ENCODE measurements at places on chromosomes 7 and 10. TPM values are rescaled to one million over a fixed set of nuclear protein-coding genes. Genes with fewer than 3 reads are reported as not detected.
A peak's percentile ranks its signal among the peaks of the same experiment; 100 is the strongest.

Gene LIPA
- 43.8 TPM for polyA plus RNA-seq

Gene LRMDA
- polyA plus RNA-seq, result 48.6 TPM

DNA sequence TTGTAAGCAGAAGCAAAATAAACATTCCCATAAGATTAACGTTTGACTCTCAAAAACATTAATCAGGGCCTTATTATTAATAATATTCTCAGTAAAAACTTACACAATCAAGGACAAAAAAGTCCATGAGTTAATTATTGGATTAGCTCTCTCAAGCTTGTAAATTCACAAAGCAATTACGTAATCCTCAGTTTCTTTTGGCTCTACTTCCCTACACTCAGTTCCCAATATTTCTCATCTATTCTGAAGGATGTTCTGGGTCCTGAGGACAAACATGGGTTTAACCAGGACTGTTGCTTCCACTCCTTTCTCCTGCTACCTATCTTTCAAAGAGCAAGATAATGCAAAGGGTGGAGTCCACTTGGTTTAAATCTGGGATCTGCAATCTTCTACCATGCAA is 15.1 kb downstream of the FBXL13 start:
- no peak for DNase-seq

DNA sequence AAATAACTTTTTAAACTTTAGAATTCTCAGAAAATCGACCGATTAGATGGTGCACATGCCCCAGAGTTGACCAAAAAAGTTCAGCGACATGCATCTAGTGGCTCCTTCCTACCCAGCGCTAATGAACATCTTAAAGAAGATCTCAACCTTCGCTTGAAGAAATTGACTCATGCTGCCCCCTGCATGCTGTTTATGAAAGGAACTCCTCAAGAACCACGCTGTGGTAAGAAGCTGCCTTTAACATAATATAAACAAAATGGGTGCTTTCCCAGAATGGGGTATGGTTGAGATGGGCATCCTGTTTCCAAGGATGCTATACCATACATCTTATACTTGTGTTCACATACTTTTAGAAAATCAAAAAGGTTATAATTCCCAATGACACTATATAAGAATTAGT is 24.6 kb downstream of the GLRX3 start:
- DNase-seq, result no peak

GRCh38 chr10:92031580-92031979 is 108.0 kb downstream of the BTAF1 start:
- DNase-seq, result no peak

Gene PNLIPRP3
- not detected for polyA plus RNA-seq

Gene FFAR4
- 0.11 TPM for polyA plus RNA-seq

DNA sequence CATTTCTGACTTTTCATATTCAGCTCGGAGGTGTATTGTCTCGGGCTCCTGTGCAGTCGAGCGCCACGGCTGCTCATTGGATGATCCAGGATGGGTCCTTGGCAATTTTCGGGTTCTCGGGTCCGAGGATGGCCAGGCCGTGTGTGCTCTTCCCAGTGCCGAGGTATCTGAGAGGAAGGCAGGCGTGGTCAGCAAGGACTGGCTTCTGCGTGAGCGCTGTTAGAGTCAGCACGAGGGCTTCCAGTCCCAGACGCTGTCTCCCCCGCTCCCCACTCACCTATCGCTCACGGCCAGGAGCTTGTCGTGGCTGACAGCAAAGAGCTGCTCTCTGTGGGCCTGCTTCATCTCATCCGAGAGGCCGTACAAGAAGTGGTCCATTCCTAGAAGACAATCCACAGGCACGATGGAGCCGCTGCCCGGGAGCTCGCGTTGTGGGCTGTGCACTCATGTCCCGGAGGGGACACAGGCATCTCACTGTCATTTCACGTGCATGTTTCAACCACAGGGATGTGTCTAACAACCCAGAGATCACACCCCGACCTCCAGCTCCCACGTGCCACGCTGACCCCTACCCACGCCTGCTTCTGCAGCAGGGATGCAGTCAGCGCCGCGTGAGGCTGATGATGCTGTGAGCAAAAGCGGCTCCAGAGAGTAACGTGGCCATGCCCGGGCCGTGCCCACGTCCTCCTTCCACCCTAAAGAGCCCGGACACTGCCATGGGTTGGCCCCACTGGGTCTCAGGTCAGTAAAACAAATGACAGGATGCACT is 34.4 kb downstream of the PITRM1 start:
- DNase-seq, result no peak

- DNase-seq, result peak; percentile 24
These were observed 14.2 kb upstream of the DYNC1I1 start for GRCh38 chr7:95758187-95758586.

Gene WAPL
- 17.6 TPM for polyA plus RNA-seq

DNA sequence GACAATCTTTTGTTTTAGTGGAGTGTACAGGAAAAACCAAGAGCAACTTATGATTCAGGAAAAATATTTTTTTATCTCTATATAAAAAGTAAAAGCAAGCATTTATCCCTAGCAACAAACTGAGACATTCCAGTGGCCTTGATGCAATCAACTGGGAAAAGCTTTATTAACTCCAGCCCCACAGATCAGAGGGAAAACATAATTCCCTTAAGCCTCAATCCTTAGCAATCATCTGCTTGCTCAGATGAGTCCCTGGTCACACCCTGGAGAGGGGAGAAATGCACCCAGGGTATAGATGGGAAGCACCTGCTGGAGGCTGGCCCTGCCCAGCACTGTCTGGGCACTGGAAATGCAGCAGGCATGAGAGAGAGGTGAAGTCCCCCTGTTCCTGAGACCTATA is 636.6 kb downstream of the TNS3 start:
- DNase-seq, result no peak

Gene ADAM8
- 3.4 TPM for polyA plus RNA-seq

DNA sequence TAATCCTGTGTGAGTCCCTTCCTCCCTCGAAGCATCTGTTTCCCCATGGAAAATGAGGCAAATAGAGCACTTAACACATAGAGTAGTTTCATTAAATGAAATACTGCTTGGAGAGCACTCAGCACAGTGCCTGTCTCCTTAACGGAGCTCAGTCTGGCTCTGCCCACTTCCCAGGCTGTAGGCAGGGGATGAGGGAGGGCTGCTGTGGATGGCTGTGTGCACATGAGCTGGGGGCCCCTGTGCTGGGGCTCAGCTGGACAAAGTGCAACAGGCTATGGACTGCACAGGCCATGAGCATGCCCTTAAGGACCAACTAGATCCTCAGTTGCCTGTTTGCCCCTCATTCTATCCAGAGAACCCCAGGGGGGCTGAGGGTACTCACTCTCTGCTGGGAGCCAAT is 14.5 kb downstream of the ZCCHC24 start:
- DNase-seq, result no peak

DNA sequence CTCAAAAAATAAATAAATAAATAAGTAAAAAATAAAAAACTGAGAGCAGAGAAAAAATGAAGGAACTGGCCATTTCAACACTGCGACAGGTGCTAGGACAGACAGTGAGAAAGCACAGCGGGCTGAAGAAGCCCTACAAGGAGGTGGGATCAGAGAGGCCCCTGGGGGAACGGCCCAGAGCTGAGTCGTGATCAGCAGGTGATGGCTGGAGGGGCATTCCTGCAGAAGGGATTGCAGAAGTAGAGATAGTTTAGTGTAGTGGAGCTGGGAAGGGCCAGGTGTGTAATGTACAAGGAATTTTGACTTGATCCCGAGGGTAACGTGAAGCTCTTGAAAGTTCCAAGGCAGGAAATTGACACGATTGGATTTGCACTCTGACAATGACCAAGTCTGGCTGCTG is 112.1 kb downstream of the CUL2 start:
- no peak for DNase-seq

- no peak for DNase-seq
These were observed 40.1 kb downstream of the REEP3 start for GRCh38 chr10:63561341-63561740.

Gene UCN3
- 1.4 TPM for polyA plus RNA-seq

GRCh38 chr10:15681076-15681475 is 38.6 kb downstream of the ITGA8 start:
- no peak for DNase-seq

DNA sequence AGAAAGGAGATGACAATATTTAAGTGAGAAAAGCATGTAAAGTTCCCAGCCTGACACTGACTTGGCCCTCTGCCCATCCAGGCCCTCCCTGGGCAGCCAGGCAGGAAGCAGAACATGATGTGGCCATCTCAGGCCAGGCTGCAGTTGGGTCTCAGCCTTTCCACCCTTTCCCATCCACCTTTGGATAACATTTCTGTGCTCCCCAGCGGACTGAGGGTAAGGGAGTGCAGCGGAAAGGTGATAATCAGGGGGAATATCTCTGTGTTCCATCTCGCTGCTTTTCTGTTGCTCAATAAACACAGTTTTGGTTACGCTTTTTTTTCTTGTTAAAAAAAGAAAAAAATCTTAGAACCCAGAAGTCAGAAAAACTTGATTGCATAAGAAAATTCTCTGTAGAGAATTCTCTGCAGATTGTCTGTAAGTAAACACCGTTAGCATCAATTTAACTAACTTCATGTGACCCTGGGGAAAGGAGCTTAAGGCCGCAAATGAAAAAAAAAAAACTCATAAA is 37.2 kb upstream of the TARP start:
- DNase-seq, result no peak

GRCh38 chr10:6473901-6474370 is 106.1 kb downstream of the PRKCQ start:
- DNase-seq, result no peak

- DNase-seq, result no peak
These were observed 14.6 kb upstream of the USP6NL start for GRCh38 chr10:11626071-11626470.

Gene MEPCE
- polyA plus RNA-seq, result 33.4 TPM

Gene CDHR3
- polyA plus RNA-seq, result 3.6 TPM

- no peak for DNase-seq
These were observed 624.0 kb downstream of the LRMDA start for GRCh38 chr10:76055466-76055865.

DNA sequence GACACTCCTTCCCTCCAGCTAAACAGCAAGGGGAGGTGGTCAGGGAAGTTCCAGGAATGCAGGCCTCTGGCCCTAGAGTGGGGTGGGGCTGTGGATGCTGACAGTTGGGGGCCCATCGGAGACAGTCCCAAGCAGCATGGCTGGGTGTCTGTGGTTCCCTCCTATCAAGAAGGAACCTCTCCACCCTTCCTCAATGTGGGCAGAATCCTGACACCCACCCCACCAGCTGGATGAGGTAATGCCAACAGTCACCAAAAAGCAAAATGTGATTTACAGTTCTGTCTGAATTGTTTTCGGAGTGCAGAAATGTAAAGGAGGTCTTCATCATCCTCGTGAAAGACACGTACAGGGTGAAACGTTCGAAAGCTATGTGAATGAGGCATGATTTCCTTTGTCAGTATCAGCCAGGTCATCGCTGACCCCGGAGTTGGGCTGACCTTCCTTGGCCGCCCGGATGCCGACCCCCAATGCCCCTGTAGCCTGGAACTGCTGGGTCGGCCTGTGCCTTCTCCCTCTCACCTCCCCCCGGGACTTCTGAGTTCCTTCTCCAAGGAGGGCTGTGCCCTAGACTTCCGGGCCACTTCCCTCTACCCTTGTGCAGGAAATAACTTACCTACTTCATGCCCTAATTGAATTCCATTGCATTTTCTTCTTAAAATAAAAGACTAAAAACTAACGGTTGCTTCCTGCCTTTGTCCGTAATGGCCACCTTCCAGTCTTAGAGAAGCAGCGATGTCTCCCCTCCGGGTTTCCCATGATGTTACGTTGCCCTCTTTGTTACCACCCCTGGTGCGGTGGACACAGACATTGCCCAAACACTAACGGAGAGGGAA is 24.5 kb downstream of the FOXK1 start:
- DNase-seq, result no peak

DNA sequence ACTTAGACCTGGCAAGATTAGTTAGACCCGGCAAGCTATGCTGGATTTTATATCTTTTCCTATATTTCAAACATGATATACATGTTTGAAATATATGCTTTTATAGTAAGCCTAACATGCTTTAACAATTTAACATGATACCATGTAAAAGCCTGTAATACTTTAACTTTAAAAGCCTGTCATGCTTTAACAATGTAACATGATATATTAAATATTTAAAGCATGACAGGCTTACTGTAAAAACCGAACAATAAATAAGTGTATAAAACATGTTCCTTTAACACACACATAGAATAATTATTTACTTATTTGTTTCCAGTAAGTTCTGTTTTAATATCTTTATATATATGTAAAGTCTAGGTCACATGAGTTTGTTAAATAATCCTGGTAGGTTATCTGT is 65.4 kb downstream of the SLC25A40 start:
- no peak for DNase-seq

Gene TCERG1L
- not detected for polyA plus RNA-seq

- peak; percentile 58 for DNase-seq
These were observed 141.3 kb upstream of the VKORC1L1 start for GRCh38 chr7:65731562-65732035.

Gene UPK3B
- polyA plus RNA-seq, result 0.15 TPM

DNA sequence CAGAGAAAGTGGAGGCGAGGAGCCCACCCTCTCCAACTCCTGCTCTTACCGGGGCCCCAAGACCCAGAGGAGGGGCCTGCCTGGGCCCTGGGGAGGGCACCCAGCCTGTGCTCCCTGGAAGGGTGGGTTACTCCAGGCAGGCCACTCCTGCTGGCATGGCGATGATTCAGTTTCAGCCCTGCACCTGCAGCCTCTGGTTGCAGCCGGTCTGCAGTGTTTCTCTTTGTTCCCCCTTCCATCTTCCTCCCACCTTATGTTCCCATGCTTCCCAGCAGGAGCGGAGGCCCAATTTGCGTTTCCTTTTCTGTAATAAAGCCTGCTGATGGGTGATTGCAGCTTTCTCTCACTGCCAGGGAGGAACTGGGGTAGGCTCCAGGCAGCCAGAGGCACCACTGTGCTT is 53.2 kb upstream of the FAM20C start:
- no peak for DNase-seq

DNA sequence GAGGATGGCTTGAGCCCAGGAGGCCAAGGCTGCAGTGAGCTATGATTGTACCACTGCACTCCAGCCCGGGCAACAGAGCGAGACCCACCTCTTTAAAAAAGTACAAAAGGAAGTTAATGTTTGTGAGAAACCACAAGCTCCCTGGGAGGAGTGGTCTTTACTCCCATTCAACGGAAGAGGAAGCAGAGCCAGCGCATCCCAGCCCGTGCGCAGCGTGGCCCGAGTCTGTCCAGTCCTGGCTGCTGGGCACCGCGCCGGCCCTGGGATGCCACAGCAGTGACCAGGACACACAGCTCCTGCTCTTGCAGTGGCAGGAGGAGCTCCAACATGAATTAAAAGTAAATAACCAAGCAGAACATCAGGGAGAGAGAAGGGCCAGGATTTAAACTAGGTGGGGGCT is 68.4 kb downstream of the ELFN1 start:
- no peak for DNase-seq

Gene PARG
- polyA plus RNA-seq, result 7.8 TPM

DNA sequence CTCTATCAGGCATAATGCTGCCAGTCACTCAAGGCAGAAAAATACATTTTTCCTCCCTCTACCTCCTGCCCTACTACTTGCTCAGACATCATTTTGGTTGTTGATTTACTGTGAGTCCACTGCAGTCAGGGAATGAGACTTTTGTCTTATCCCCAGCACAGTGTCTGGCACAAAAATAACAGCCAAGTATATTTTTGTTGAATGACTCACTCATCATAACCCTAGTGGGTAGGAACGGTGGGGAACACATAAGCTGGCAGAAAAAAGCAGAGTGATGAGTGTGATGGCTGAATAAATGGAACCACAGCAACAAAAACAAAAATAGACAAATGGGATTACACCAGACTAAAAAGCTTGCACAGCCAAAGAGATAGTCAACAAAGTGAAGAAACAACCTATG is 65.8 kb upstream of the LAMB4 start:
- DNase-seq, result no peak

Gene FAM131B
- polyA plus RNA-seq, result 0.19 TPM

Gene TIMM23B
- 4.1 TPM for polyA plus RNA-seq

Data from kidney (tissue), 22 donors.